ENCODE measurements at places on chromosomes 6 and 20.

DNA sequence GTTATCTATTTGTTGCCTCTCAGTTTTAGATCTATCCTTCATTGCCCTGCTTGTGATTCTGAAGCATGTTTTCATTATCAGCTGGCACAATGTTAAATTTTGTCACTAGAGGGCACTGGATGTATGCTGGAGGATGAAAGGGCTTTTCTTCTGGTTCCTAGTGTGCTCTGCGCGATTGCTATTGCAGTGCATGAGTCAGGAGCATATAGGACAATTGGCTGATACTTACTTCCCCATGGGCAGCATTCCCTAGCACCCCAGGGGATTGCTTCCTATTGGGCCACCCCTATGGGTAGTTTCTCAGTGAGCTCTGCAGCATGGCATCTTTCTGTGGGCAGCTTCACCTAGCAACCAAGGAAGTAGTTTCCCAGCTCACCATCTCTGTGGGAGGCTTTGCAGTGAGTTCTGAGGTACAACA is 280.3 kb upstream of the SYNCRIP start:
- no peak for DNase-seq

DNA sequence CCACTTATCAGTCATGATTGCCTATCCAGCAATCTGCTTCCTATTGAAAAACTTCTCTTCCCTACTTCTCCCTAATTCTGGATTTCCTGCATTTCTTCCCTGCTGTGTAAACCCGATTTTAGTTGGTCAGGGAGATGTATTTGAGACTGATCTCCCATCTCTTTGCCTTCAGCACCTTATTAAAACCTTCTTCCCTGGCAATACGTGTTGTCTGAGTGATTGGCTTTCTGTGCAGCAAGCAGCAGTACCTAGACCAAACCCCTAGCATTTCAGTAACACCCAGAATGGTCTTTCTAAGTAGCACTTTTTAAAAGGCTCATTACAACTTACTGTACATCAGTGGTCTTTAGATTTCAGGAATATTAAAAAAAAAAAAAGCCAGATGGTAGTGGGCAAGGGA is 99.1 kb upstream of the PDE10A start:
- no peak for DNase-seq

DNA sequence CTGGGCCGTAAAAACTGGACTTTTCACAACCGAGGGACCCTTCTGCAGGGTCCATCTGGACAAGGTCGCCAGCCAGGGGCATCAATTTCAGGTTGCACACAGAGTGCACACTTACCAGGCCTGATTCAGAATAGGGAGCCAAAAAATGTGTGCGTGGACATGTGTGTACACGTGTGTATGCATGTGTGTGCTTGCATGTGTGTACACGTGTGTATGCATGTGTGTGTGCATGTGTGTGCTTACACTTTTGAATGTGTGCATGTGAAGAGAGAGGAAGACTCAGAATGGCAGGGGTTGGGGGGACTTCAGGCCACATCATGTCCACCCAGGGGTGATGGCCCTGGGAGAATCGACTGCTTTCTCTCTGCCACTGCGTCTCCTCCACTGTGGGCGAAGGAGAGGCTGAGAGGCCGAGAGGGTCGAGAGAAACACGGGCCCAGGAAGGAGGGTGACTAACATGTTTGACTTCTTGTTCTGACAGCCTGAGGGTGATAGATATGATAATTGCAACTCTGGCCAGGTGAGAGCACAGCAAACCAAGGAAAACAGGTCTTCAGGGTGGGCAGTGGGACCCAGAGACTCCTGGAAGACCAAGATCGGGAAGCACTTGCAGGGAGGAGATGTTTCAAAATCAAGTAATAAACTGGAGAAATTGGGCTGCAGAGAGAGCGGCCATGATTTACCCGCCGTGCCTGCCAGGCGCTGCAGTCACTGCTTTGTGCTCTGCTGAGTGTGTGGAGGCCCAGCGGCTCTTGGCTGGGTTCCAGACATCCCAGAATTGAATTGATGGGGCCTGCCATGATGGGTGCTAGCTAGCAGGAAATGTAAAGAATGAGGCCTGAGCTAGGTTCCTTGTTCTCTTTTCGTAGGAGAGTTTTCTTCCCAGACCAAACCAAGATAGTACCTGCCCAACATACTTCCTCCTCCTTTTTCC is 310.8 kb downstream of the QKI start:
- no peak for DNase-seq

DNA sequence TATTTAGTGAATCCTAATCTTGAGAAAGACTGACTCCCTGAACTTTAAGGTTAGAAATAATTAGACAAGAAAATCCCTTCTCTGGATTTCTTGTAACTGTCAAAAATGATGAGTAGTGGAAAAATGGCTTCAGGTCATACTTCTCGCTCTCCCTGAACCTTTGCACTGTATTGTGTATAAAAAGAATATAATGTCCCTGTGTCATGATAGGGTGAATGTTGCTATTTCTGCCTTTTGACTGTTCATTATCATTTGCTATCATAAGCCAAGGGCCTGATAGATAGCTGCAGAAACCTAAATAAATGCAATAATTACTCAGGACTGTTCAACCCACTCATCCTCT is 39.3 kb downstream of the ALDH8A1 start:
- no peak for DNase-seq

Data from activated naive CD4-positive, alpha-beta T cell (primary cell).